ENCODE measurements at places on chromosomes 12 and 14.
A peak's percentile ranks its signal among the peaks of the same experiment; 100 is the strongest.

- no peak for DNase-seq
These were observed 175.2 kb upstream of the HMGA2 start for GRCh38 chr12:65649126-65649525.

- no peak for DNase-seq
These were observed 61.2 kb downstream of the FBXL14 start for GRCh38 chr12:1533205-1533601.

DNA sequence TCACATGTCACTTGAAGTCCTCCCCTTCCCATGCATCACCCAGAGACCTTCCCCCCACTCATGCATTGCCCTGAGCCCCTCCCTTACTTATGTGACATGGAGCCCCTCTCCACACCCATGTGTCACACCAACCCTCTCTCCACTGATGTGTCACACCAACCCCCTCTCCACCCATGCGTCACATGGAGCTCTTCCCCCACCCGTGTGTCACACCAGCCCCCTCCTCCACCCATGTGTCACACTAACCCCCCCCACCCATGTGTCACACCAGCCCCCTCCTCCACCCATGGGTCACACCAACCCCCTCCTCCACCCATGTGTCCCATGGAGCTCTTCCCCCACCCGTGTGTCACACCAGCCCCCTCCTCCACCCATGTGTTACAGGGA is 30.4 kb downstream of the RTL1 start:
- DNase-seq = no peak

GRCh38 chr12:8465301-8465996 is 9.7 kb downstream of the CLEC6A start:
- DNase-seq = no peak

DNA sequence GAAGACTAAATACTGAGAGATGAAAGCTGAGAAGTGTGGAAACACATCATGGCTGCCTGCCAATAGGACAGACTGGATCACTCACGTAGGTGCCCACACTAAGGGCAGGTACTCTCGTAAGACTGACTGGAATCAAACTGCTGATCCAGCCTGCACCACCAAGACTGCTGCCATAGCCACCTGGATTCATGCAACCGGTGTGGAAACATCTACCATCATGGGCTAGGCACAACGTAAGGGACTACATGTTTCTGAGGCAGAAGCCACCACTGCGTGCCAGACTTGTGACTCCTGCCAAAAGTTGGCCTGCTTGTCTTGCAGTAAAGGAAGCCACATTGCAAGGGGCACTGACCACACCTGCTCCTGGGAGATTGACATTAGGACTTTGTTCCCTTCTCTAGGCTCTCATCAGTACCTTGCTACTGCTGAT is 3.8 kb downstream of the POMT2 start:
- no peak for DNase-seq

DNA sequence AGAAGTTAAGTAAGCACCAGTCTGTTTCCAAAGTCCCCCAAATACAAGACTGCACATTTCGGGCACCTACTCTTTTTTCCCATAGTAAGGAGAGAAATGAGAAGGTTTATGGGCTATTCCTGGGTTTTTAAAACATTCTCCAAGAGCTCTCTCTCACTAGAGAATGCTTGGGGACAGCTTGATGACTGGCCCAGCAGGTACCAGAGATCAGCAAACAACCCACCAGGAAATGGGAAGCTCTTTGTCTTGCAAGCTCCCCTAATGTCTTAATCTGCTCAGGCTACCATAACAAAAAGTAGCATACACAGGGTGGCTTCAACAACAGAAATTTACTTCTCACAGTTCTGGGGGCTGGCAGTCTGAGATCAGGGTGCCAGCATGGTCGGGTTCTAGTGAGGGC is 41.8 kb upstream of the CRY1 start:
- DNase-seq = no peak

DNA sequence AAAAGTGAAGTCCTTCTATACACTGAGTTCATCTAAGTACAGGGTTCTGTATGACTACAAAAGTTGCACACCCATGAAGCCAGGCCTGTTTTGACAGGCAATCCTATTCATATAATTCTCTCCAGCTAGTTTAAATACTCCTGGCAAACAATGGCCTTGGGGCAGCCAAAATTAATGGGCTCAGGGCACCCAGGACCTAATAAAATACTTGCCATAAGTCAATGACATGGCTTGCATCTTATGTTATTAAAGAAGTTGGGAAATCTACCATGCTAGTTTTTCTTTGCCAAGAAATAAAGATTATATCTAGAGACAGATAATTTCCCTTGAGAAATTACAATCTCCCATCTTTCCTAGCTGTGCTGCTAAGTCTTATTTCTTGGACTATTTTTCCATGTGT is 11.1 kb upstream of the TMTC1 start:
- no peak for DNase-seq

- no peak for DNase-seq
These were observed 55.3 kb downstream of the DICER1 start for GRCh38 chr14:95101736-95102679.

DNA sequence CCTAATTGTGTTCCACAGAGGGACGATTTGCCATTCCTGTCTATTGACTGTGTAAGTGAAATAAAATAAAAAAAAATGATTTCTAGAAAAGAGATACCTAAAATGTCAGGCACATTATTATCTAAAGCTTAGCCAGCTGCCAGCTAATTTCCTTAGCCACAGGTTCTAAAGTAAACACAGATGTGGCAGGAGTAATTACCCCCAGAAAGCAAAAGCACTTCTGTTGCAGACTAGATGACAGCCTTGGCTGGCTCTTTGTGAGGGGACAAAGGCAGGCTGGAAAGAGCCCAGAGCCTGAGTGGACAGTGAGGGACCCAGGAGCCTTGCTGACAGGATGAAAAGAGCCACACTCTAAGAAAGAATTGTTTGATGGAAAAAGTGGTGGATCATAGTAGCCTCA is 418.1 kb downstream of the LRIG3 start:
- peak; percentile 97 for DNase-seq

- DNase-seq = no peak
These were observed 82.8 kb upstream of the MDM1 start for GRCh38 chr12:68414988-68415387.

DNA sequence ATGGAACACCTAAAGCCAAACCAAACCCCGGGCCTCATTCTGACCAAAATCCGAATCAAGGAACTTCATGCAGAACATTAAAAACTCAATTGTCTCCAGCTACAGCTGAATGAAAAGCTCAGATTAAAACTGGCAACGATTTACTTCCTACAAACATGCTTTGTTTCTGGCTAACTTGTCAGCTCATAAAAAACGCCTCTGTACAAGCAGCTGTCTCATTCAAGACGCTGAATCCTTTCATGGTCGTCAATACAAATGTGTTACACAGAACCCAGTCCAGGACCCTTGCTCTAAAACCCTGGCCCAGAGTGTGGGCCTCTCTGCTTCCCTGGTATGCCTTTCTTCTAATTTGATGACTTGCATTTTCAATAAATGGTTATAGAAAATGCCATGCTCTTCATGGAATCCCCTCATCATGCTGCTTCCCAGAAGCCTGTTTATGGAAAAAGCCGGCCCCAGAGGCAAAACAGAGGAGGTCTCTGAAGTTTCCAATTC is 183.1 kb downstream of the PHLDA1 start:
- no peak for DNase-seq

GRCh38 chr12:88993651-88994050 is 358.6 kb downstream of the DUSP6 start:
- DNase-seq = peak; percentile 32

GRCh38 chr12:129379076-129379804 is 524.6 kb downstream of the TMEM132D start:
- no peak for DNase-seq

GRCh38 chr12:58301730-58302122 is 360.4 kb downstream of the ATP23 start:
- DNase-seq = no peak

- no peak for DNase-seq
These were observed 811 bp upstream of the INF2 start for GRCh38 chr14:104688505-104689108.

- DNase-seq = no peak
These were observed 75.9 kb upstream of the ZDHHC17 start for GRCh38 chr12:76687981-76688380.

GRCh38 chr14:34713681-34714319 is 593 bp downstream of the CFL2 start:
- DNase-seq = no peak

GRCh38 chr12:130155416-130156073 is 6.7 kb upstream of the FZD10 start:
- no peak for DNase-seq

GRCh38 chr12:124492879-124493808 is 74.3 kb downstream of the NCOR2 start:
- no peak for DNase-seq

DNA sequence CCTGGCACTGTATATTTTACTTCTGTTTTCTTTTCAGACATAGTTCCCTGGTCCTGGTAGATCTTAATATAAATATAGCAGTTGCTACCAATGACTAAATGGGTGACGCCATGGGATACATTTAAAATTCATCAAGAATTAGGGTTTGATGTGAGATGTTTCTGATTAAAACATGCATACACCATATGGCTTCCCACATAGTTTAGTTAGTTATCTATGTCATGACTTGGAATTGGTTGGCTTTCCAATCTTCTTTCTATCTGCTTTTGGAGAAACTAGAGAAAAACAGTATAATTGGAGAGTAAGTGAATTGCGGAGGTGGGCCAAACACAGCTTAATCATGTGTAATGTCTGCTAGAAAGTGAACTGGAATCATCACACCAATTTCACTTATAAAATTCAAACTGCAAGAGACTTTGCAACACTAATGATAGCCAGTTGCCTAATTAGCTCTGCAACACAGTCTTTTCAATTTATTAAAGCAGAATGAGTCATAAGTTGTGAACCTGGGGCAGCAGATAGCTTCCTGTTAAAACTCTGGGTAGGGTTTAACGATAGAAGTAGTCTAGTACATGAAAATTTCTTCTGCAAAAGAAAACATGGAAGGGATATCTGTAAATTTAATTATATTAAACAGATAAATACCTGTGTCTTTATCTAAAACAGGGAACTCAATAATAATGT is 295.2 kb downstream of the SLC16A7 start:
- DNase-seq = no peak

GRCh38 chr14:93859957-93860356 is 67.2 kb upstream of the FAM181A start:
- DNase-seq = no peak

DNA sequence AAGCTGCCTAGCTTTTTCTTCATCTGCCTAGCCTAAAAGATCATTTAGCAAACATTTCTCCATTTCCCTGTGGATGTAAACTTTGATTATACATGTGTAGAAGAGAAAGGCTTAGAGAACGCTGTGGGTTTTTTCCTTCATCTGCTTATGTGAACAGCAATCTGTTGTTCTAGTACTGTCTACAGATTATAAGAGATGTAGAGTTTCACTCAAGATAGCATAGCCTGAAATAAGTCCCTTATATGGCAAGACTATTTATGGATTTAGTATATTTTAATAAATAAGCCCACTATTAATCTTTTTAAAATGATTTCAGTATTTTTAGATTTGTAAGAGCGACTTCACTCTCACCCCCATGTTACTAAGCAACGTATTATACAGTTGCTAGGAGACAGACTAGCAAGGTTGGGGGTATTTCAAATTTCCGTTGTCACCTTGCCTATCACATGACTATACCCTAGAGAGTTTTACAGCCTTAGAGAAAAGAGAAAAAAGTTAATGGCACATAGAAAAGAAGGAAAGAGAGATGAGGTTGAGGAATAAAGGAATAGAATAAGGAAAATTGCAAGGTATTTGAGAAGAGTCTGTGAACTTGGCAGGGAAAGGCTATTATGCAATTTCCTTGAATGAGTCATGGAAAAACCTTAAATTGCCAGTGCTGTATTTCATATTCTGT is 12.2 kb upstream of the TUBA1A start:
- DNase-seq = peak; percentile 88

DNA sequence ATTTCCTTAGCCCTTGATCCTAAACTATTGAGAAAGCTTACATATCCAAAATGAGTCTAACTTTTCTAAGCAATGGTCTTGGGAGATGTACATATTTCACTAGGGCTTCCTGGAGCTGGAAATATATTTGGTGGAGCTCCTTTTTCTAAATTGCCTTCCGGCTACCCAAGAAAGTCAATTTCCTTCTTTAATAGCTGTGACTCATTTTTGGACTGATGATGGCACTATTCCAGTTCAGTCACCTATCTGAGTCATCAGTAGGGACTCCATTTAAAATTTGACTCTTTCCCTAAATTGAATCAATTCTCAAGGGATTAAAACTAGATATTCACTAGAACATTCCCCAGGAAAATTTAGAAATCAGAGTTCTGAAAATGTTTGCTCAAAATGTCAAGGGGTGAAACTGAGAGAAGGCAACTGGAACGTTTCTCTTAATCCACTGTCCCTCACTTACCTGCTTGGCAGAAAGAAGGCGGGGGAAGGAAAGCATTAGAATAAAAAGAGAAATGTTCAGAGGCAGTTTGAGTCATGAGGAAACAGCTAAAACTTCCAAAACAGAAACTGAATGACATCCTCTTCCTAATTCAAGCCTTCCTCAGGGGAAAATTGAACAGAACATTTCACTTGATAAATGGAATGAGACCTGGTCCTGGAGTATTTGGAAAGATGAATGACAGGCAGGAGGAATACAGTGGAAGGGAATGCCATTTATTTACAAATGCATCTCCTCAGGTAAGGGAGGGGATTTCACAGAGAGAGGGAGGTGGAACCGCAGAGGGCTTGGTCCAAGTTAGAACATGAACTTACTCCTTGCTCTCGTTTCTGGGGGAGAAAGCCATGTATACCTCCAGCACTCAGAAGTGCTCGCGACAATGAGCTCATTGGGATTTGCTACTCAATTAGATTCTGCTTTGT is 91.2 kb downstream of the RGS6 start:
- no peak for DNase-seq

GRCh38 chr12:96211988-96212387 is 17.8 kb downstream of the ELK3 start:
- no peak for DNase-seq
